Stimulated activated CD4-positive, alpha-beta T cell treated with anti-CD3 and anti-CD28 coated beads, Interleukin-1b, Interleukin-23, amount 100 ng/mL, for 24 hours (primary cell): ENCODE measurements at places on chromosomes 5 and 9.

DNA sequence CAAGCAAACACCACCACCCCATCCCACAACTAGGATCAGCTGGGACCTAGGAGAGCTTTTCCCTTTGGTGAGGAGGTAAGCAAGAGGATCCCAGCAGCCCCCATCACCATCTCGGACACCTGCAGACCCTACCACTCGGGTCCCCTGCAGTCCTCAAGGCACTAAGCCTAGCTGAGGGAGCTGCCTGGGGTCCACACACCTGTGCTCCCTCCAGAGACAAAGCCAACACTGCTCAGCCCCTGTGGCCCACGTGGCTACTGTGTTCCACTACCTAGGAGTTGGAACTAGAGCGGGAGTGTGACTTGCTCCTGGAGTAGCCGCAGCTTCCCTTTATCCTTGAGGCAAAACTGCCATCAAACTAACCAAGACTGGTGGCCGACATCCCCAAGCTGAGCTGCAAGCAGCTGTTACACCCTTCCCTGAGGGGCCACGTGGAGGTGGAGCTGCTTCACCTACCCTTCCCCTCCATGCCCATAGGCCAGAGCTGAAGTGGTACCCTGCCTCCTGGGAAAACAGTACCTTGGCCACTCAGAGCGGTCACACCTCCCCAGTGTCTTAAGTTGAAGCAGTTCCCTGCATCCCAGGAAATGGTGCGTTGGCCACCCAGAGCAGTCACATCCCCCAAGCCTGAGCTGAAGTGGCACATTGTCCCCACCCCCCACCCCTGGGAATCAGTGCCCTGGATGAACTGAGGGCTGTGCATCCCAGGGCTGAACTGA, 205.5 kb downstream of the CACNA1B start:
- DNase-seq, result no peak

DNA sequence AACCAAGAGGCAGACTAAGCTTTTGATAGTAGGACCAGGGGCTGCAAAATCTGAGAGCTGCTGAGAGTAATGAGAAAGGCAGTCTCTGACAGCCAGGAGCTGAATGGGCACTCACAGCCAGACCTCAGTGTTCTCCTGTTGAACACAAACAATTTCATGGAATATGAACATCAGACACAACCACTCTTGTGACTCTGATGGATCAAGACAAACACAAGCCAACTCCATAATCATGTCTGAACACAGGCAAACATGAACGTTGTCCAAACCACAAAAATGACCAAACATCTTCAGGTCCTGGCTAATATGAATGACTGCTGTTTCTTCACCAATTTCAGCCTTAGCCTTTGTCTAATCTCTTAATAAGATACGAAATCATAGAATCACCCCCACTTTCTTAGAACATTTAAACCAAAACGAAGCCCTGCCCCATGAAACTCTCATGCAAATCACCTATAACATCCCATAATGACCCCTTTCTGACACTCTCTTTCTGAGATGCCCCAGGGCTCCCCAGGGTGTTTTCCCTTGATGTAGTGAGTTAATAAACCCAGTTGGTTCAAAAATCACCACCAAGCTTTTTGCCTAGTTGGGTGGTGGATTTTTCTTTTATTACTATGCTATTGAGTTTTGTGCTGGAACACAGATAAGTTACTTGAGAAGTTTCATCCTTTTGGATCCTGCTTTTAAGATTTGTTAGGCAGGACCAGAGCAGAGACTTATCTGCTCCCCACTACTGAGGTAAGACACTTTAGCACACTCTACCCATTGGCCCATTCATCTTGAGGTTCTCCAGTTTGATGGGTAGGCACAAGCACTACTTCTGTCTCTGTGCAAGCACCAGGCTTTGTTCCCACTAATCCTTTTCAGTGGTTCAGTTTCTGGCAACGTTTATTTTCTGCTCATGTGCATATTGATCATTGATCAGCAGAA, 5.9 kb upstream of the ERAP2 start:
- no peak for DNase-seq

GRCh38 chr5:154373326-154373725, 72.5 kb upstream of the SAP30L start:
- DNase-seq, result no peak

DNA sequence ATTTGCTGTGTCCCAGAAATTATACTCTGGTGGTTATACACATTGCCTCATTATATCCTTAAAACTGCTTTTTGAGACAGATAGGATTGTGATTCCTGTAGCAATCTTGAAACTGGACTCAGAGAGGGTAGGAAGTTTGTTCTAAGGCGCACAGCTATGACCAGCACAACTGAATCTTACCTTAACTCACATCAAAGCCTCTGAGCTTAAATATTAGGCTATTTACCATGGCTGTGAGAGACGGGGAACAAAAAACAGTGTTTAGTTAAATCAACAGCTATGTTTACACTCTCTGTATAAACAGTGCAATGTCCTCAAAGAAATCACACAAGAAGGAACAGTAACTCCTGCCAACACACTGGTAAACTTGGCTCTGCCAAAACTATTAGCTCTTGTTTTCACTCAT, 50.9 kb upstream of the TUT7 start:
- no peak for DNase-seq

DNA sequence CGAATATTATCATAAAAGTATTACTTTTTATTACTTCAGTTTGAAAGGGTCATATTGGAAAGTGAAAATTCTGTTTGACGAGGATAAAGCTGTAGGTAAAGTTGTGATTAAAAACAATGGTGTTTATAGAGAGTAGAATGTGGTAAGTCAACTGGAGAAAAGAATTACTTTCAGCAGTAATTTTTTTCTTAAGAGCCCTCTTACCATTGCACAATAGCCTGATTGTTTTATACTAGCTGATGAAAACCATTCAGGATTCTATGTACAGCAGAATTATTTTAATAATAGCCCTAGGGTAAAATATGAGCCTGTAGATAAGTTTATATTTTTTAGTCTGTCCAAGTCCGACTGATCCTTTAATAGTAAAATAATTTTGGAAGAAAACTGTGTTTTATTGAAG, 16.6 kb downstream of the CDC42SE2 start:
- no peak for DNase-seq

GRCh38 chr5:62509806-62510205, 68.8 kb upstream of the LRRC70 start:
- DNase-seq, result no peak

DNA sequence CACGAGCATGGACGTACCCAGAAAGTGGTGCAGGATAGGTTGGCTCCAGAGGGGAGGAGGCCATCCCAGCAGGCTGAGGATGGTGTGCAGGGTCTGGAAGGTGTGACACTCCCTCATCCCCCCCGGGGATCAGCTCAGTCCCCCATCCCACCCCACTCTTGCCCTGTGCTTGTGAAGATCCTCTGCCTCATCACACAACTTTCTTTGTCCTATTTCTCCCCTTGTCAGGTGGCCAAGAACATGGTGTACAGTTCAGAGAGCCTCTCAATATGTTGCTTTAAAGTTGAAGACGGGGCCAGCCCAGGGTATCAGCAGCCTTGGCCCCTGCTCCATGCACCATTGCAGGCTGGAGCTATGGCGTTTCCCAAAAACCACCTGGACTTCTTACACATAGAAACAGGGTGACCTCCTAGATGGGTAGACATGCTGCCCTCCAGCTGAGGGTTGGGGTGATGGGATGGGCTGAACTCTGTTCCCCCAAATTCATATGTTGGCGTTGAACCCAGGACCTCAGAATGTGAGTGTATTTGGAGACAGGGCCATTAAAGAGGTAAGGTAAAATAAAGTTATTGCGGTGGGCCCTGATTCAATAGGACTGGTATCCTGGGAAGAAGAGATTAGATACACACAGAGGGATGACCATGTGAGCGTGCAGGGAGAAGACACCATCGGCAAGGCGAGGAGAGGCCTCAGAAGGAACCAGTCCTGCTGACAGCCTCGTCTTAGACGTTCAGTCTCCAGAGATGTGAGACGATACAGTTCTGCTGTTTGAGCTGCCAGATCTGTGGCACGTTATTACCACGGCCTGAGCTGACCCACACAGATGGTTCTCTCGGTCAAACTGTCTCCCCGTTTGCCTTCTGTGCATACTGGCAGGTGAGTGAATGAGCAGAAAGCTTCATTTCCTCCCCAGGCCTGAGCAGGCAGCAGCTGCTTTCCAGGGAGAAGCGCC, 272.5 kb downstream of the GADD45G start:
- DNase-seq, result no peak

DNA sequence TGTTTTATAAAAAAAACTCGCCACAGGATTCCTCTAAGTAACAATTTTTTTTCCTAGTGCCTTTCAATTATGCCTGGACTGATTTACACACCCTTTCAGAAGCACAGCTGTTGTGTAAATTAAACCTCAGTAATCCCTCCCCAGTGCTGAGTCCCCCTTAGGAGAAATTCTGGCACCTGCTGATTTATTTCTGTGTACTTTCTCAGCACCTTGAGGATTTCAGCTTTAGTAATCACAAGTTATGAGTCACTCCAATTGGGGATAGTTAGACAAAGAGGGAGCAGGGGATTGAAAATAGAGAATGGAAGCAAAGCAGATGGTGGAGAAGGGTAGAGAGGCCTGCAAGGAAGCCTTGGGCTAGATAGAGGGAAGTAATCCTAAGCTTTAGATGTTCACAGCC, 171.7 kb downstream of the TTLL11 start:
- no peak for DNase-seq

DNA sequence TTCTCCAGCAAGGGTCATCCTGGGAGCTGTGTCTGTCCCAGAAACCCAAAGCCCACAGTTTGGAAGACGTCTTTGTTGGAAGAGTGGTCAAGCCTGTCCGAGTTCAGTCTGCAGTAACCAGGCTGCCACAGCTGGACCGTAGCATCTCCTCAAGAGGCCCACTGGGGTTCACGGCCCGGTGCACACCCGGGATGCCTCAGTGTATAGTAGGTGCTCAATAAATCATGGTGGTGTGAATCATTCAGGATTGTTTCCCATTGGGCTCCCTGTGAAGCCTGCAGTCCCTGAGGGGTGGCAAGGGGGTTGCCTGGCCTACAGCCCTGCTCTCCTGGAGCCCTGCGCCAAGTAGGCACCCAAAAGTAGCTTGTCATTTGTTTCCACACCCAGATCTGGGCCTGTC, 10.3 kb upstream of the PRRX2 start:
- no peak for DNase-seq

DNA sequence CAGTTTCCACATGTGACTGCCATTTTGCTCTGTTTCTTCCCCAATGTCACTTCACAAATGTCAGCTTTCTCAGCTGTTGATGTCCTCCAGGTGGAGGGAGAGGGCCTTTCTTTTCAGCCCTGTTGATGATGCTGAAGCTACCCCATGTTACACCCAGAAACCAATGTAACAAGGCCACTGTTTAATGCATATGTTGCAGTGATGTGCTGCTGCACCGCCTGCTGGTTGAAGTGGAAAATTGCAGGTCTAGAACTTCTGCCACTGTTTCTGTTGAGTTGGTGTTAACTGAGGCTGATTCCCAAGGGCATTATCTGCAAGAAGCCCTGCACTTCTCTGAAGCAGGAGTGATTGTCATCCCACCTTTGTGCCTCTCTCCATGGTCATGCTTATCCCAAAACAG, 428.4 kb downstream of the KDM4C start:
- DNase-seq, result no peak

GRCh38 chr5:179347581-179347980, 2.3 kb upstream of the ADAMTS2 start:
- no peak for DNase-seq

DNA sequence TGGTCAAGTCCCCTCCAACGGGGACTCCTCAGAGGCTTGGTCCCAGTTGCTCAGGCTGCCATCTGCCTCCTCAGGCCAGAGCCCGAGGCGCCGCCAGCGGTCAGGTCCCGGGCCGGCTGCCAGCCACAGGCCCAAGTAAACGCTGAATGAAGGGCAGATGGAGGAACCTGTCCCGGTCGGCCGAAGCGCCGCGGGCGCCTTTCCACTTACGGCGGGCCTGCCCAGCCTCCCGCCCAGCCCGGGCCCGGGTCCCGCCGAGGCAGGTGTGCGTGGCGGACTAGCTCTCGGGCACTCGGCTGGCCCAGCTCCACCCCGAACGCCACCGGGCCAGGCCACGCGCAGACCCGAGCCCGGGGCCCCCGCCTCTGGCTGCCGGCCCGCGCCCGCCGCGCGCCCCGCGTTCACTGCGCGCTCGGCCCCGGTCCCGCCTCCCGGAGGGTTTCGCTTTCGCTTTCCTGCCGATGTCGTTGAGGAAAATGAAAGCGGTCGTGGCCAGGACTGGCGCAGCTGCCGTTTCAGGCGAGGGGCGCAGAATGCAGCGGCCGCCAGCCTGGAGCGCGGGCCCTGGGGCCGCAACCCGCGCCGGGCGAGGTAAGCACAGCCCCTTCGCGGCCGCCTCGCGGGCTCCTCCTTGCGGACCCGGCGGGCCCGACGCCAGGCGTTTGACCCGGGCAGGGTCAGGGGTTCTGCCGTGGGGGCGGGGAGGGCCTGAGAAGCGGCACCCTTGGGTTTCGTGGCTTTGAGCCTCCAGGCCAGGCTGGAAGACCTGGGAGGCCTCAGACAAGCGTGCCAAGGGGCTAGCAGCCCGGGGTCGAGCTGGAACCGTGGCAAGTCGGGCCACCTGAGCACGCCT, 41.2 kb downstream of the SLC22A5 start:
- peak; percentile 78 for DNase-seq

- no peak for DNase-seq
These were observed 250.9 kb upstream of the PIK3R1 start for GRCh38 chr5:67964619-67965018.

GRCh38 chr5:111379391-111379816, 132.9 kb downstream of the STARD4 start:
- DNase-seq, result no peak

- DNase-seq, result no peak
These were observed 8.8 kb downstream of the RGS7BP start for GRCh38 chr5:64514612-64515011.

DNA sequence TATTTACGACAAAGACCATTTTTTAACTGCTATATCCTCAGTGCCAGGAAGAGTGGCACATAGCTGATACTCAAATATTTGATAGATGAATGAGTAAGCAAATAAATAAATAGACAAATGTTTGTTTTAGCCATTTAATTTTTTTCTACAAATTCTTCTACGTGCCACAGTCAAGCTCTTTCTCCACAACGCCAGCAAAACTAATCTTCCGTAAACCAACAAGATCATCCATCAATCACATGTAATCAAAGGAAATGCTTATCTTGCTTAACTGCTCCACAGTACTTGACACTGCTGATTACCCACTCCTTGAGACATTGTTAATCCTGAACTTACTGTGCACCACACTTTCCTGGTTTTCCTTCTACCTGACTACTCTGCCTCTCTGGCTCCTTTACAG, 136.7 kb downstream of the EDIL3 start:
- no peak for DNase-seq

- no peak for DNase-seq
These were observed 107.3 kb upstream of the SPOCK1 start for GRCh38 chr5:137606401-137606800.

DNA sequence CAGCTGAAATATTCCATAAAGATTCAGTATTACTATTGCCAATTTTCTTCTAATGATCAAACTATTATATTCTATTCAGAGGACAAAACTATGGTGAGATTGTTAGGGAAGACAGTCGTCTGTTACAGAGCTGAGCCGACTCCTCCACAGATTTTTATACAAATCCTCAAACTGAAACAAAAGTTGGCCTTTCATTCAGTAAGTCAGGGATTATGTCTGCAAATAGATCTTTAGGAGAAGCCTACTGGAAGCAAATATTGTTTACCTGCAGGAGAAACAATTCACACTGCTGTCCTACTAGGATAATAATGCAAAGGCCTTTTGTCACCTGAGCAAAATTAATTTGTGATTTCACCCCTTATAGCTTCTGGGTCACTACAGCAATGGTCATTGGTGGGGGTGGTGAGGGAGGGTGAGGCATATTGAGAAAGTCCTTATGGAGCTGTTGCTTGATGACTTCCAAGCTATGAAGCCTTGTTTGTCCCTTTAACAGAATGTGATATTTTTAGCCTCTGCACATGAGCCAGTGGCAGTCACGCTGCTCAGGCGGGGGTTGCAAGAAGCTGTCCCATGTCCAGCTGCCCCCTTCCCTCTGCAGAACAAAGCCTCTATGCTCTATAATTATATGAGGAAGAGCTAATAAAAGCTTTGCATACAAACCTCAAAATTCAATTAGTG, 200.5 kb upstream of the KLF9 start:
- no peak for DNase-seq
